Stimulated activated CD4-positive, alpha-beta T cell treated with anti-CD3 and anti-CD28 coated beads, Interleukin-4, amount 100 ng/mL, for 48 hours (primary cell): ENCODE measurements at places on chromosomes 1 and 21.

- no peak for DNase-seq
These were observed 12.5 kb upstream of the TTC22 start for GRCh38 chr1:54813485-54814125.

GRCh38 chr1:239025997-239026694, 360.2 kb upstream of the CHRM3 start:
- no peak for DNase-seq

DNA sequence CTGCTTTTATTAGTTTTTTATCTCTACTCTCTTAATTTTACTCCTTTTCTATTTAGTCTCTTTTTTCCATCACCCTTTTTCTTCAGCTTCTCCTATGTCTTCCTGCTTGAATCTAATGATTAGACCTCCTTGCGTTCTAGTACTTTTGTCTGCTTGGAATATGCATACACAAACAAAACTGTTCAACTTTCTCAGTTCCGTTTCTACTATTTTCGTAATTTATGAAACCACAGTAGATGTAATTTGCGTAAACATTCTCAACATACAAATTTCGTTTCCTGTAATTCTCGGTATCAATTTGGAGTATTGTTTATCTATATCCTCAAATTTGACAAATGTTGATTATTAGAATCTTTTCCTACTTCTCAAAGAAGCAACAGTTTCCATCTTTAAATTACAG, 772.5 kb downstream of the USP25 start:
- DNase-seq, result no peak

DNA sequence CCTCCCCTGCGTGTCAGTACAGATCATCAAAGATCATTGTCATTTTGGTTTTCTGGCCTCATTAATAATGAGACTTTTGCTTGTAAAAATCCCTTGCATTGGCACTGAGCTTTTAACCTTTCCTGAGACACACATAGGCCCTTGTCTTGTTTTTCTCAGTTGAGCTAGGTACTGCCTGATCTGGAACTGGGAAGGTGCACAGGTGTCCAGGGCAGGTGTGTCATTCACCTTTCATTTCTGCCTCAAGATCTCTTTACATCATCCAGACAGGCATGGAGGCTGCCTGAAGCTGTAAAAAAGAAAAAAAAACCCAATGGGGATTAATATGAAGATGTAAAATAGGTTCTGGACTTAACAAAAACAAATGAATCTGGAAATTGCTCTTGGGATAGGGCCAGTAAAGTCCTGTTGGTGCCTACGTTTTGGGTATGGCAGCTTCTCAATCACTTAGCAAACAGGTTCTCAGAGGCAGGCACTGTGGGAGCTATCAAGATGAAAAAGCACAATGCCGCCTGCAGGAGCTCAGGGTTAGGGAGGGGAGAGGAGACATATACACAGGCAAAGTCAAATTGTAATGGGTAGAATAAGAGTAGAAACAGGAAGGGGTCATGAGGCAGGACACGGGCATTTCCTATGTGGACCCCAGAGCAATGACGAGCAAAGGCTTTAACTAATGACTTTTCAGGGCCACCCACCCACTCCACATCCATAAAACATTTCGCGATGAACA, 1.0 kb upstream of the KCNC4 start:
- DNase-seq, result no peak

GRCh38 chr21:17269760-17270159, 243.1 kb upstream of the CXADR start:
- no peak for DNase-seq

DNA sequence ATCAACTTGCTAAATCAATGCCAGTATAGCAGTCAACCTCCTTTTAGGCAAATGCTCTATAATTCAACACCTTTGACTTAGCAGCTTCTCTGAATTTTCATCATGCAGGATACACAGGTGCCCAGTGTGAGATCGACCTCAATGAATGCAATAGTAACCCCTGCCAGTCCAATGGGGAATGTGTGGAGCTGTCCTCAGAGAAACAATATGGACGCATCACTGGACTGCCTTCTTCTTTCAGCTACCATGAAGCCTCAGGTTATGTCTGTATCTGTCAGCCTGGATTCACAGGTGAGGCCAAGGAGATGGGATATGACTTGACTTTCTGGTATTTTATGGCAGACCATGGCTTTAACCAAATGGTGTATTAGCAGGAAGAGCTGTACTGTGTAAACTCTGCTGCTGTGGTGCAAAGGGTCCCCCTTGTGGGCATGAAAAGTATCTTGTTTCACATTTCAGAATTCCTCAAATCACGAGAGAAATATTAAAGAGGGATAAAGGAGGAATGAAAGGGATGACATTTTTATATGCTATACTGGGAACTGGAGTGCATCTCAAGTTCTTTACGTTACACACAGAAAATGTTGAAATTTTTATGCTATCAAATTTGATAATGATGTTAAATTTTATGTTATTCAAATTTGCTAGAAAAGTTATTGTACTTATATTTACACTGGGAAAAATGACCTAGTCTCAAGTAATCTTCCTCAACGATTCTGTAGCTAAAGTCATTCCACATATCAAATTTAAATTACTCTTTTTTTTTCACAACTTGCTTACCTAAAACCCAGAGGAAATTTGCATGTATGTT, 88.9 kb downstream of the CRB1 start:
- DNase-seq, result no peak

DNA sequence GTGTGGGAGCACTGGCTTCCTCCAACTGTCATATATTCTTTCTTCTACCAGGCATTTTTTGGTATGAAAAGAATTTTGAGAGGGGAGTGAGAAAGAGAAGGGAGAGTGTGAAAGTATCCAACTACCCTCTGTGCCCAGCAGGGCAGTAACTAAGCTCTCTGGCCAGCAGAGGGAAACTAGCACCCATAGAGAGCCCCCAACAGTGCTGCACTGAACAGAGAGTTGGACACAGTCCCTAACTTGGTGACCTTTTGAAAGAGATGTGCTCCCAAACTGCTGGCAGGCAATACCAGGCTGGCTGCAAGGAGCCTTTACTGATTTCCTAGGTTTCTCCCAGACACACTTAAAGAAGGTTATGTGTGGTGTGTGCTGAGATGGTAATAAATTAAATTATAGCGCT, 118.8 kb upstream of the PBX1 start:
- no peak for DNase-seq

DNA sequence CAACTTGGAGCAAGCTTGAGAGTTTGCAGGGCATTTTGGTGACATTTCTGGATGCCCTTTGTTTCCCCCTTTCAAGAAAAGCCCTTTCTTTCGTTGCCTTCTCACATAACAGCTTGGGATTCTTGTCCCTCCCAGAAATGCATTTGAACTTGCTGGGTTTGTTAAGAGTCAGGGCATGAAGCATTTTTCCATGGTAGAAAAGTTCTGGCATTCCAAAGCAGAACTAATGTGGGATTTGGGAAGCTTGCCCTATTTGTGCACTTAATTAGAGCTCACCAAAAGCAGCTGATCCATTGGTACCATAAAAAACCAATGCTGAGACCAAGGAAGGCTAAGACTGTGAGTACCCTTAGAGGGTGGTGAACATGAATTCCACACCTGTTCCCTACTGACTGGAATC, 99.8 kb upstream of the HOOK1 start:
- DNase-seq, result no peak

- no peak for DNase-seq
These were observed 1.7 kb downstream of the FMN2 start for GRCh38 chr1:240093120-240093961.

DNA sequence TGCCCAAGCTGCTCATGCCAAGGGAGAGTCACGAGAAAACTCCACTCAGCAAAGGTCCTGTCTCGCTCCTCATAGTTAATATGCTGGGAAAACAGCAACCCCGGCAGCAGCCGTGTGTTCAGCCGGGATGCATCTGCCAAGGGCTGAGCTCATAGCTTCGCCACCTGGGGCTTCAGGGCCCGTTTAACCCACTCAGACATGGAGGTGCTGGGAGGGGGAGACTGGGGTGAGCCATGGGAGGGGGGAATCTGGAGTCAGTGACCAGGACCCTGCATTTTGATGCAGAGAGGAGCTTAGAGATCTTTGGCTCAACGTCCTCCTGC, 283.4 kb downstream of the PTPRU start:
- no peak for DNase-seq

GRCh38 chr1:166840309-166841274, 1.3 kb downstream of the POGK start:
- no peak for DNase-seq

- DNase-seq, result no peak
These were observed 1.7 kb downstream of the SOAT1 start for GRCh38 chr1:179295164-179295755.

DNA sequence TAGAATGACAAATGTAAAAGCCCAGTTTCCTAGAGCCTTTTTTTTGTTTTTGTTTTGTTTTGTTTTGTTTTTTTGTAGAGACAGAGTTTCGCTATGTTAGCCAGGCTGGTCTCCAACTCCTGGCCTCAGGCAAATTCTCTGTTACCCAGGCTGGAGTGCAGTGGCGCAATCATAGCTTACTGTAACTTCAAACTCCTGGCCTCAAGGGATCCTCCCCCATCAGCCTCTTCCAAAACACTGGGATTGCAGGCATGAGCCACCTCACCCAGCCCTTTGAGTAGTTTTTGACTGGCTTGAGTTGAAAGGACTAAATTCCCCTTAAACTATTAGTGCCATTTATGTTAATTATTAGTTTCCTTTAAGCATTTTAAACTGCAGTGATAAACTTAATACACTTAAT, 28.8 kb upstream of the ZBTB18 start:
- DNase-seq, result no peak

DNA sequence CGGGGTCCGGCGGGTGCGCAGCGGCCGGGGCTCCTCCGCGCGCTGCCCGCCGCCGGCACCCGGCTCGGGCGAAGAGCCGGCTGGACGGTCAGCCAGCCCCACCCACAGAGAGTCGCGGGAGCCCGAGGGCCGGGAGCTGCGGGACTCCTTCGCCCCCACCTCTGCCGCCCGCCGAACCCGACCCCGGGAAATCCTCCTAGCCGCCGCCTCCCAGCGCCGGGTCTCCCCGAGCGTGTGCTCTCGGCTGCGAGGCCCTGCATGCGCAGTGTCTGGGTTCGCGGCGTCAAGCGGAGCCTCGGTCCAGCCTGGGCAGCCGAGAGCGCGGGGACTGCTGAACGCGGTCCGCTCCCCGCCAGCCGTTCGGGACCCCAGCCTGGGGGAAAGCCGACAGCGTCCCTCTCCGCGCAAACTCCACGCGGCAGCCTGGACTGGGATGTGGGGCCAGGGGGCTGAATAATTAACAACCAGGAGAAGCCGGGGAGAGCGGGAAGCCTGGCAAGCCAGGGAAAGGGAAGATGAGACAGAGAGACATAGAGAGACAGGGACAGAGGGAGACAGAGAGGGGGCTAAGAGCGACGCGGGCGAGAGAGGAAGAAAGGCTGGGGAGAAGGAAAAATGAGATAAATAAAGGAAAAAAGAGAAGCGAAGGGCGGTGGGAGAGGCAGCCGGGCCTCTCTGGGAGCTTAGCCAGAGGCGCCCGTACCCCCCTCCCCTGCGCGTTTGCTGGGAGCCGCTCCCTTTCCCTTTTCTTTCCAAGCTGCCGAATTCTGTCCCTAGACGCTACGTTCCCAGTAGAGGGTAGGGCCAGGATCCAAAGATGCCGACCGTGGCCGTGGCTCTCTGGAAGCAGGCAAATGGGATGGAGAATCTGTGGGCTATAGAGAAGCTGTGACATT, 64.2 kb downstream of the MEF2D start:
- DNase-seq, result no peak

GRCh38 chr21:41769521-41769920, 2.7 kb upstream of the RIPK4 start:
- DNase-seq, result no peak

GRCh38 chr1:178650934-178651511, 74.0 kb upstream of the RALGPS2 start:
- no peak for DNase-seq

- no peak for DNase-seq
These were observed 21.8 kb downstream of the CHD1L start for GRCh38 chr1:147264158-147264768.

GRCh38 chr1:230000493-230001184, 66.4 kb upstream of the GALNT2 start:
- DNase-seq, result no peak

DNA sequence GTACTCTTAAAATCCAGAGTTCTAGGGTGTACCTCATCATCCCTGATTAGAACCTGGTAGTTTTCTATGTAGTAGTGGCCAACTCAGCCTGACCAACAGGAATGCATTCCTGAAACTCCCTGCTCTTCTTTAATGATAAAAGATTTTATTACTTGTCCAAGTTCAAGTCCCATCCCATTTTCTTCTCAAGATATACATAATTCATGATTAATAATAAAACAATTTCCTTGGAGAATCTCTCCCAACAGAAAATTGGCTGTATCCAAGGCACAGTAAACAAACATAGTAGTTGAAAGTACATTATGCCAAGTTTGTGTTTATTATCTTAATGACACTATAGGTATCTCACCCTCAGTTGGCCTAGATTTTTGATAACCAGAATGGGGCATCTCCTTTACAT, 714.1 kb upstream of the ADAMTS5 start:
- DNase-seq, result no peak

GRCh38 chr1:91900562-91900961, 14.6 kb upstream of the TGFBR3 start:
- DNase-seq, result no peak

GRCh38 chr1:8477166-8477982, 159.5 kb downstream of the SLC45A1 start:
- DNase-seq, result no peak

DNA sequence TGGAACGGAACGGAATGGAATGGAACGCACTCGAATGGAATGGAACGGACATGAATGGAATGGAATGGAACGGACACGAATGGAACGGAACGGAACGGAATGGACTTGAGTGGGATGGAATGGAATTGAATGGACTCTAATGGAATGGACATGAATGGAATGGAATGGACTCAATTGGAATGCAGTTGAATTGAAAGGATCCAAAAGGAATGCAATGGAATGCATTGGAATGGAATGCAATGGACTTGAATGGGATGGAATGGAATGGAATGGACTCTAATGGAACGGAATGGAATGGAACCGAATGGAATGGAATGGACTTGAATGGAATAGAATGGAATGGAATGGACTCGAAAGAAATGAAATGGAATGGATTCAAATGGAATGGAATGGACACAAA, 102.4 kb upstream of the OR4F16 start:
- no peak for DNase-seq

DNA sequence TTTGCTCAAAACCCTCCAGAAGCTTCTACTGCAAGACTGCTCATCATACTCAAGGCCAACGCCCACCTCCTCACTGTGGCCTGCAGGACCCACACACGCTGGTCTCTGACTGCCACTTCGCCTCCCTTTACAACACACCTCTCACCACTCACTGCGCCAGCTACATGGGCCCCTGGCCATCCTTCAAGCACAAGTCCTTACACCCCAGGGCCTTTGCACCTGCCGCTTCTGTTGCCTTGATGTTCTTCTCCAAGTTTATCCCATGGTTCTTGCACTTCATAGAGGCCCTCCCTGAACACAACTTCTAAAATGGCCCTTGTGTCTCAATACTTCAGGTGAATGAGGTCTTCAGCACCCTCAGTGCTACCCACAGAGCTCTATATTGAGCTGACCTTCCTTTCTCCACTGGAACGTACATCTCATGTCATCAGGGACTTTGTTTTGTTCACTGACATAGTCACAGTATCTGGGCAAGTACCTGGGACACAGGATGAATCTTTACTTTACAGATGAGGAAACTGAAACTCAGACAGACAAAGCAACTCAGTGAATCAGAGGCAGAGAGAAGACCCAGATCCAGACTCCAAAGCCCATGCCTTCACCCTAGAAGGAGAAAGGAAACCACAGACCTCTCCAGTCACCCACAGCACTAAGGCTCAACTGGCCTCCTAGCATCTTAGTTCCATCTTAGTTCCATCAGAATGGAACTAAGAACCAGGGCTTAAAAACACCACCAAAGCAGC, 34.7 kb upstream of the CLSTN1 start:
- no peak for DNase-seq
